ENCODE measurements at places on chromosomes 11 and 22.

GRCh38 chr22:41092847-41093411 lies 537 bp downstream of the EP300 start:
- no peak for DNase-seq

DNA sequence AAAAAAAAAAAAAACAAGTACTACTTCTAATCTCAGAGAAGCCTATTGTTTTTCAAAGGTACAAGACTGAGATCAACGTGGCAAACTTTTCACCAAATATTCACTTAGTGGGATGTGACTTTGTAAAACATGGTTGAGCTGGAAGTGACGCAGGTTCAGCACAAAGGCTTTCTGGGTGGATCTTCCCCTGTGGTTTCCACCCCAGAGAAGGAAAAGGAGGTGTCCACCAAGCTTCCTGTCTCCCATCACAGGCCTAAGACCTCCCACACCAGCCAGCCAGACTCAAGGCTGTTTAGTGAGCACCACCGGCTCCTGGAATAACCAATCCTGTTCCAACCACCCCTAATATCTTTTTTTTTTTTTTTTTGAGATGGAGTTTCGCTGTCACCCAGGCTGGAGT lies 5.7 kb downstream of the TMEM184B start:
- DNase-seq = no peak

GRCh38 chr11:122727101-122727929 lies 71.8 kb downstream of the UBASH3B start:
- DNase-seq = no peak

DNA sequence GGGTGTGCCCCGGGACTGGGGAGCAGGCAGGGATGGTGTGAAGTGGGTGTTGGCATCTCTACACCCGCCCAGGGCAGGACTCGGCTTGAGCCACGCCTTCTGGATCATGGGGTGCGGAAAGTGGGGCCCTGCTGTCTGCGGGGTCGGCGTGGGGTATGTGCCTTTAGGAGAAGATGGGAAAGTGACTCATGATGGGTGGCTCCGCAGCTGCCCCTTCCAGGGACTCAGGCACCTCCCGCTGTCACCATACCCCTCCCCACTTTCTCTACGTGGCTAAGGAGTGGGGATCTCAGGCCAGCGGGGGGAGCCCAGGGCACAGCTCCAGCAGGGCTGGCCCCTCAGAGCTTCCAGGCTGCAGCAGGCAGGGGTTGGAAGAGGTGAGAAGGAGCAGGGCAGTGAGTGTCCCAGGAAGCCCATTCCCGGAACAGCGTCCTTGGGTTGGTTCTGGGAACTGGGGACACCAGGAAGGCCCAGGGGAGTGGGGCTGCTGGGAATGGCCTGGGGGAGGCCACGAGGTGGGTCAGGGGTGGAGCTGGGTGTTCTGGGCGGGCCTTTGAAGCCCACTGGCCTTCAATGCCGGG lies 102.9 kb upstream of the FGF3 start:
- DNase-seq = no peak

DNA sequence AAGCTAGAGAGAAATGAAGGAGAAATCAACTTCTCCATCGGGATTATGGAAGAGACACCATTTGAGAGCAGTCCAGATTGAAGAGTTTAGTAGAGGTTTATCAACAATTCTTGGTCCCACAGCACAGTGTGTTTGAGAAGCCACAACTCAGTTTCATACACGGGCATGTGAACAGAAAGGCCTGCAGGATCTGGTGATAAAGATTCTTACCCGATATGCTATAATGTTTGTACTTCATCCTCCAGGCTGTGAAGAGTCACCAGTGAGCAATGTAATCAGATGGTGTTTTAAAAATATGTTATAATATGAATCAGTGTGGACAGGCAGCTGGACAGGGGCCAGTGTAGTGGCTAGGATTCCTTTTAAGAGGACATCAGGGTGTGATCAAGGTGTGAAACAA lies 29.7 kb upstream of the VWA5A start:
- DNase-seq = no peak

DNA sequence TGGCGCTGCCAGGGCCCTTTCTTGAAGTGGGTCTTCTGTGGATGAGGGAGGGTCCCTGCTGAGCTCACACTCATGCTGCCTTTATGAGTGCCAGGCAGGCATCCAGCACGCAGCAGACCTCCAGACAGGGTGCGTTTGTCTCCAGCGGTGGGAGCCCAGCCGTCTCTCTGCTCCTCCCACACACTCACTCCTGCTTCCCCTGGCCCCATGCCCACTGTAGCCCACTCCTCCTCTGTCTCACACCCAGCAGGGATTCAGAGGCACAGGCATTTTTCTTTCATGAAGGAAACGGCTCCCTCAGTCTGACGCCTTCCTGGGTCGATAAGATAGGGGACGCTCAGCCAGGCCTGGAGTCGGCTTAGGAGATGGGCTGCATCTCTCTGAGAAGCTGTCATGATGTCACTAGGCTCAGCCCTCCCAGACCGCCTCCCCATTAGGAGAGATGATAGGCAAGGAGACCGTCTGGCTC lies 183.9 kb upstream of the NCAM1 start:
- no peak for DNase-seq

DNA sequence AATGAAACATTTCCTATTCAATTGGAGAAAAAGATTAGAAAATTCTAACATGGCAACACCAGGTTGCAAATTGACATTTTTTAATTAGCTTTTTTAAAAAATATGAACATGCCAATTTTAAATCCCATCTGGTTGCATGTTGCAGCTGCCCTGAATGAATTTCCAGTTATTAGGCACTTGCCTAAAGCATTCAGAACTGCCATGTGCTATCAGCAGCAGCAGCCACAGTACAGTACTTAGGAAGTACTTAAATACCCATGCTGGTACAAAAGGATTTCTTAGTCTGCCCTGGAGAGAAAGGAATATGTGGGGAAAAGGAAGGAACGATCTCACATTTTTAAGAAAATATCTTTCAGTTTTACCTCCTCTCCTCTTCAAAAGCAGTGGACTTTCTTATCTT lies 46.2 kb downstream of the FAM168A start:
- DNase-seq = no peak

- DNase-seq = no peak
These were observed 219.0 kb upstream of the ZBED5 start for GRCh38 chr11:11076879-11077278.

- DNase-seq = no peak
These were observed 132.6 kb upstream of the PGR start for GRCh38 chr11:101262258-101262657.

- no peak for DNase-seq
These were observed 12.6 kb upstream of the MS4A15 start for GRCh38 chr11:60744114-60744513.

DNA sequence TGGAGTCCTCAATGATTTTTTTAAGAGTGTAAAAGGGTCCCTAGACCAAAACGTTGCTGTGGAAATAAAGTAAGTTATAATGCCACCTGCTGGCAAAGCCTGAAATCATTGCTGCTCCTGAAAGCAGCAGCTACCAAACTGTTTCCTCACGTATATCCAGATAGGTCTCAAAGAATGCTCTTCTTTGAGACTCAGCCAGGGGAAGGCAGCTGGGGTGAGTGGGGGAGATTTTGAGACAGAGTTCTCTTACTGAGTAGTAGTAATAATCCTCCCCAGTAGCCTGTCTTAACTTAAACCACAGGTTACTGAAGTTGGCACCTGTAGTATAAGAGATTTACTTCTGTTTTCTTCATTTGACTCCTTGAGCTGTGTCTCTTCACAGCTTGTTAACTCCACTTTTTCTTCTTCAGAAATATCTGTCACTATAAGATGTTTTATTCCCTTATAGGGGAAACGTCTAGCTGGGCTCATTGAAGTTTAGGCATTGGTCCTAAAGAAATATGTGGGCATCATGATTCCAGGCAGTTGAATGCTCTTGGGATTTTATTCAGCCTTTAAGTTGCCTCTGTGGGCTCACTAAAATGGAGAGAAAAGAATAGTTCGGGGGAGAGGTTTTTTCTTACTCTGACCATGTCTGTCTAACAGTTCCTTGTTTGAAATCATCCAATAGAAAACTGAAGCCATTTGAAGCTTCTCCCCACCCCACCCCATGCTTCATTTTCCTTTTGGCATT lies 77.9 kb downstream of the BTBD10 start:
- peak; percentile 21 for DNase-seq

DNA sequence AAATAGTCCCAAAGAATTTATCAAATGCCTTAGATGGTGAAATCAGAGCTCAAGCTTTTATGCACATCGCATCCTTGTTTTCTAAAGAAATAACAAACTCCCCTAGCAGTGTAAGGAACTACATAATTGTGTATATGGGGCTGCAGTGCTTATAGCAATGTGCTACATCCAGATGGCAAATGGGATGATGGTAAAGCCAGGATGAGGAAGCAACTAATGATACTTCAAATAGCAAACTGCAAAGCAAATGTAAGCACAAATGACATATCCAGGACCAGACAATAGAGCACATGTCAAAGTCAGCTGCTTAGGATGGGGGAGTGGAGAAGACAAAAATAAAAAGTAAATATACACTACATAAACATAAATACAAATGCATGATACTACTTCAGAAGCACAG lies 425.9 kb downstream of the OPCML start:
- DNase-seq = no peak

DNA sequence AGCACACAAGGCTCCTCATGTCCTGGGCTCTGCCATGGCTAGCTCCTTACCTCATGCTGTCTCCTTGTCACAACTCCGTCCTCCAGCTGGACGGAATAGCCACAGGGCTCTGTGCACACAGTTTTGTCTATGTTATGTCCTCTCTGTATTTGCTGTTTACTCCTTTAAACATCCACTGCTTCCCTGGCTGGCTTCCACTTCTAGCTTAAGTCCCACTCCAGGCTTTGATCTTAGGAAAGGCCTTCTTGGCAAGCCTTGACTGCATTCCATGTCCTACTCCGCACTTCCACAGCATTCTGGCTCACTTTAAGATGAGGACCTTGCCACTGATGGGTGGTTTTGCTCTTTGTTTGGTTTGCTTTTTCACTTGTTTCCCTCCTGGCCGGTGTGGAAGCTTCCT lies 22.9 kb upstream of the ROBO3 start:
- DNase-seq = no peak

DNA sequence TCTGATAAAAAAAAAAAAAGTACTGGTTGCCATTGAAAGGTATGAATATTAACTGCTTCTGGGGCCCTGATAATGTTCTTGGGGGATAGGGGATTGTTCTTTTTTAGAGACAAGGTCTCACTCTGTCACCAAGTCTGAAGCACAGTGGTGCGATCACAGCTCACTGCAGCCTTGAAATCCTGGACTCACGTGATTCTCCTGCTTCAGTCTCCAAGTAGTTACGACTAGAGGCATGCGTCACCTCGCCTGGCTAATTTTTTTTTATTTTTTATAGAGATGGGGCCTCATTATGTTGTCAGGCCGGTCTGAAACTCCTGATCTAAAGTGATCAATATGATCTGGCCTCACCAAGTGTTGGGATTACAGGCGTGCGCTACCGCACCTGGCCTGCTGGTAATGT lies 63.5 kb downstream of the FCHSD2 start:
- no peak for DNase-seq

DNA sequence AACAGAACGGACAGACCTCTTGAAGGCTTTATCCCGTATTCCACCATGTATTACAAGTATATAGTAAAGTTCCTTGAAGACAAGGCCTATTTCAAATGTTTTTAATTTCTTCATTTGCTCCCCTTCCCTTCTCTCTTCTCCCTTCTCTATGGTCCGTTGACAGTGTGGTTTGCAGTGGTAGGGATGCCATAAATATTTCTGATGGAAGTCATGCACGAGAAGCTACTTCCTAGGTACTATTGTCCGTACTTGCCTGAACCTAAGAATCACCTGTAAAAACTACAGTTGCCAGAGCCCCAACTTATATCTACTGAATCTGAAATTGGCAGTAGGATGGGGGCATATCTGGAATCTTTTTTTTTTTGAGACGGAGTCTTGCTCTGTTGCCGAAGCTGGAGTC lies 2.8 kb downstream of the PISD start:
- DNase-seq = no peak

DNA sequence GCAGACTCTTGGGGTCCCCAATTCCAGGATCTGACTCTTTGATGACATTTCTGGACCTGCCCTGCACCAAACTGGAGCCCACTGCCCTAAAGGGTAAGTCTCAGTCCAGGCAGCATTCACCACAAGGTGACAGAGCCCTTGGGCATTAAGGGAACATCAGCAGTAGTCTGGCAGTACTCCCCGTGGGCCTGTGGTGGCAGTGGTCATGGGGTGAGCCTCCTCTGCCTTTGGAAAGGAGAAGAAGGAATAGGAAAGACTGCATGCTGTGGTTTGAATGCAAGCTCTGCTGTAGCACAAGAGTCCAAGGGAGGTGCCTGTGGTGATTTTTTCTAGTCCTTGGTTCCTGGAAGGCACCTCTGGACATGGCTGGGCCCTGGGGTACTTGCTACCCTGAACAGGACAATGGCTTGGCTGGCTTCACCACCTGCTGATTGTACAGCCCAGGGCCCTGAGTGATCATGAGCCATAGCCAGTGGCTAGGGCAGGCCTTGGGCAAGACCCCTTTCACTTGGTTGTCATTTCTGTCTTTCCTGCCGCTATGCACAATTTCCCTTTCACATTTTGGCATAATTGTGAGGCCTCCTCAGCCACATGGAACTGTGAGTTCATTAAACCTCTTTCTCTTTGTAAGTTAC lies 160.7 kb upstream of the GRIA4 start:
- no peak for DNase-seq

GRCh38 chr11:130308059-130308458 lies 6.7 kb downstream of the ZBTB44 start:
- no peak for DNase-seq

- DNase-seq = no peak
These were observed 583 bp downstream of the APLP2 start for GRCh38 chr11:130070109-130070845.

GRCh38 chr11:66877588-66878385 lies 20.9 kb downstream of the LRFN4 start:
- DNase-seq = no peak

DNA sequence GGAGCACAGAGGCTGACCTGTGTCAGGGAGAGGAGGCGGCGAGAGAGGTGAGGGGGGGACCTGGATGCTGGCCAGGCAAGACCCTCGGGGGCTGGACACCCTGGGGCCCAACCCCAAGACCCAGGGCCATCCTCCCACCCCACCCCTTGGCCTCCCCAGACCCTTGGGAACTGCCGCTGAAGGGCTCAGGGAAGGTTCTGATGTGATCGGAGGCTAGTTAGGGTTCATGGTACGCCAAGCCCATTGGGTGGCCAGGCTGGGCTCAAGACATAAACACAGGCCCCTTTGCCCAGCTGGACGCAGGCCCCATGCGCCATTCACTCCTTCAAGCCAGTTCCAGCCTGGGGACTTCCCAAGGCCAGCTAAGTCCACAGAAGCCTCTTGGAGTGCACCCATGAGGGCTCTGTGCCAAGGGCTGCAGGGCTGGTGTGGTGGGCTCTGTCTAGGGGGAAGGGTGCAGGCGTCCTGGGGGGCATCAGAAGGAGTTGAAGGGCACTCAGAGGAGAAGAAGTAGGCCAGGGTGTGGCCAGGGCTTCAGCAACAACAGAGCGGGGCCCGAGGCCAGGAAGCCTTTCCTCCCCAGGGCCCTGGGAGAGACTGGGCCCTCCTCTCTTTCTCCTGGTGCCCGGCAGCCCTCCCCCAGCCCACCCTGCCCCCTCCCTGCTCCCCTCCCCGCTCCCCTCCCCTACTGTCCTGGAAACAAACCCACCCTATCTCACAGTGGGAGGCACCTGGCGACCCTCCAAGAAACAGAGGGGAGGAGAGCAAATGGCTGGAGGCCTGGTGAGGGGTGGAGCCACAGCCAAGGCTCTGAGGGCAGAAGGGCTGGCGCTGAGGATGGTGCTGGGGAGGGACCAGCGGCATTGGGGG lies 12.9 kb downstream of the TSPAN32 start:
- DNase-seq = peak; percentile 78

- DNase-seq = no peak
These were observed 47.7 kb upstream of the RTL6 start for GRCh38 chr22:44545773-44546172.

All from fibroblast of skin of left biceps (primary cell).